Activated CD4-positive, alpha-beta memory T cell treated with anti-CD3 and anti-CD28 coated beads for 36 hours (primary cell): ENCODE measurements at places on chromosomes 6 and 20. TPM values are rescaled to one million over a fixed set of nuclear protein-coding genes. Genes with fewer than 3 reads are reported as not detected.

Gene CABLES2
- 7.8 TPM for total RNA-seq

GRCh38 chr6:168711049-168711640 is 270.2 kb downstream of the SMOC2 start:
- no peak for DNase-seq

- DNase-seq, result no peak
These were observed 38.9 kb downstream of the ESF1 start for GRCh38 chr20:13745784-13746183.

DNA sequence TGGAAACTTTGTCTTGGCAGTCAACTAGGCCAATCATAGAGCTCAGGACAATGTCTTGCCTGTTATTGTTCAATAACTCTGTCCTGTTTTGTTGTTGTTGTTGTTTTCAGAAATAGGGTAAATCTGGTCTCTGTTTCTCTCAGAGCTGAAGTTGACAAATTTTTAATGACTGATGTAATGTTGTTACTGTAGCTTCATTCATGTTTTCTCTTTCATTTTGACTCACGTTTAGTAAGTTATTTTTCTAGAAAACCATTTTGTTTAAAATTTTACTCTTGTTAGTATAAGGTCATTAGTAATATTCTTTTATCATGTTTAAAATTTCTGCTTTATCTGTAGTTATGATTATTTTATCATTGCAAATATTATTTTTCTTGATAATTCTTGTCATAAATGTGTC is 51.6 kb upstream of the GRIK2 start:
- no peak for DNase-seq

GRCh38 chr20:13778827-13779226 is 5.9 kb downstream of the ESF1 start:
- DNase-seq, result no peak
